H1 (cell line): ENCODE measurements at places on chromosomes 6 and 20. TPM values are rescaled to one million over a fixed set of nuclear protein-coding genes. Genes with fewer than 3 reads are reported as not detected.

- peaks cover 2% of the 10 kb centered on the region for H3K27me3 ChIP-seq
- no peak overlapping the region for H3K27ac ChIP-seq
- no peak overlapping the region for H3K4me3 ChIP-seq
These were observed 235.0 kb upstream of the GMDS start for GRCh38 chr6:2480267-2480966.

DNA sequence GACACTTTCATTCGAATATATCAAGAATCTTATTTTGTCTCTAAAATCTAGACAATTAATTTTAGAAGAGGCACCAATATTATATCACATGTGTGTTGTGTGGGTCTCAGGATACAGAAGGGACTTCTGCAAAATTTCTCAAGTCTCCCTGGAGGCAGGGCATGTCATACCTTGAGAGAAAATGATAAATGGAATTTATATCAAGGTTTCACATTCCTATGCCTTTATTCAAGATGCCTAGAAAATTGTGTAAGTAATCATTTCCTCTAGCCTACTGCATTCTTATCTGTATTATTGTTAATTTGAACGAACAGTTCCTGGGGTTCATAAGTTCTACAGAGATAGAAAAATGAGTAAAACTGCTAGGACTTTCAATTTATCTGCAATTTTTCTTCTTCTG lies 1247.9 kb downstream of the GRIK2 start:
- H3K4me3 ChIP-seq: no peak overlapping the region
- no peak overlapping the region for H3K27ac ChIP-seq

Gene FGD2
- 0.19 and 0.32 TPM in 2 replicates for total RNA-seq

Gene LRFN2
- 2.3 TPM in 2 replicates for total RNA-seq

Gene PRR18
- total RNA-seq: 0.19 and 0.23 TPM in 2 replicates
